ENCODE measurements at places on chromosomes 11 and 22. TPM values are rescaled to one million over a fixed set of nuclear protein-coding genes. Genes with fewer than 3 reads are reported as not detected.

GRCh38 chr11:78255919-78256318 lies 67.2 kb downstream of the USP35 start:
- DNase-seq, result no peak

- DNase-seq, result no peak
Observed at GRCh38 chr22:31136155-31136554, 4.2 kb downstream of the PLA2G3 start.

DNA sequence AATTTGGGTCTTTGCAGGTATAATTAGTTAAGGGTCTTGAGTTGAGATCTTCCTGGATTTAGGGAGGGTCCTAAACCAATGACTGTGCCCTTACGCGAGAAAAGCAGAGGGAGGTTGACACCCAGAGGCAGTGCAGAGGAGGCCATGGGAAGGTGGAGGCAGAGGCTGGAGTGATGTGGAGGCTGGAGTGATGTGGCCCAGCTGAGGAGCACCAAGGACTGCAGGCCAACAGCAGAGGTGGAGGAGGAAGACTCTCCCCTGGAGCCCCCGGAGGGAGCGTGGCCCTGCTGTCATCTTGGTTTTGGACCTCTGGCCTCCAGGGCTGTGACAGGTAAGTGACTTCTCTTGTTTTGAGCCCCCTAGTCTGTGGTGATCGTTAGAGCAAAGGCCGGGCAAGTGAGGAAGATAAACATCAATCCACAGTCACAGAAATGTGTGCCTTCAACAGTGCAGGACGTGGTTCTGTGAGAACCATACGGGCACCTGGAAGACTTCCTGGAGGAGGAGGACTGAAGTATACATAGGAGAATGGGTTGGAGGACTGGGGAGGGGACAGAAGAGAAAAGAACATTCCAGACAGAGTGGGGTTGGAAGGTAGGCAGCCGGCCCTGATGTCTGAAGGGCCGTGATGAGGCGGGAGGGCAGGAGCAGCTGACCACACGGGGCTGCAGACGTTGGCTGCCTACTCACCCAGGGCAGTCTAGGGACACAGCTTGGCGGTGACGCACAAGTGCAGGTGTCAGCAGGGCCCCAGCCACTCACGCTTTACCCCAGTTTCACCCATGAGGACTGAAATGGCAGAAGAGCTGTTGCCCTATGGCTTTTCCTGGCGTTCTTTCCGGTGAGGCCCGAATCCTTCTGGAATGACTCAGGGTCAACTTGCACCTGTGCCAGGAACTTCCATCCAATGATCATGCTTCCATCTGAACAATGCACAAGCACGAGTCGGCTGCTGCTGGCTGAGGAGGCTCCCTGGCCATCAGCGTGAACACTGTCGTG lies 270.2 kb downstream of the CTTN start:
- no peak for DNase-seq

GRCh38 chr11:124536520-124536919 lies 6.9 kb downstream of the OR8B12 start:
- DNase-seq, result peak; percentile 97

- DNase-seq, result peak; percentile 78
Observed at GRCh38 chr11:2444821-2445745, at the start of gene KCNQ1. TSS of gene KCNQ1 (plus strand) at chr11:2445008. CDS start at chr11:2445099, 91 bp downstream.

- DNase-seq, result peak; percentile 87
Observed at GRCh38 chr22:27534720-27535125, 266.8 kb downstream of the MN1 start.

- DNase-seq, result no peak
Observed at GRCh38 chr22:45155050-45155840, 8.5 kb upstream of the NUP50 start.

GRCh38 chr11:75237050-75237449 lies 3.5 kb upstream of the TPBGL start:
- no peak for DNase-seq

C11orf71 gene
- total RNA-seq, result 10.5 TPM

RDX gene
- 96.3 TPM for total RNA-seq

MYOD1 gene
- total RNA-seq, result not detected

- no peak for DNase-seq
Observed at GRCh38 chr11:95182397-95182796, 48.6 kb downstream of the SESN3 start.

RNF169 gene
- total RNA-seq, result 10.0 TPM

HYOU1 gene
- 103 TPM for total RNA-seq

LINC01488 gene
- total RNA-seq, result 1.6 TPM

TTC36 gene
- 8.2 TPM for total RNA-seq

GRCh38 chr11:46508360-46508759 lies 85.5 kb downstream of the AMBRA1 start:
- DNase-seq, result no peak

- DNase-seq, result no peak
Observed at GRCh38 chr22:36424901-36425579, 37.3 kb upstream of the MYH9 start.

MUC5B gene
- total RNA-seq, result not detected

GRCh38 chr11:117643606-117644300 lies 153.3 kb downstream of the DSCAML1 start:
- DNase-seq, result no peak

DNA sequence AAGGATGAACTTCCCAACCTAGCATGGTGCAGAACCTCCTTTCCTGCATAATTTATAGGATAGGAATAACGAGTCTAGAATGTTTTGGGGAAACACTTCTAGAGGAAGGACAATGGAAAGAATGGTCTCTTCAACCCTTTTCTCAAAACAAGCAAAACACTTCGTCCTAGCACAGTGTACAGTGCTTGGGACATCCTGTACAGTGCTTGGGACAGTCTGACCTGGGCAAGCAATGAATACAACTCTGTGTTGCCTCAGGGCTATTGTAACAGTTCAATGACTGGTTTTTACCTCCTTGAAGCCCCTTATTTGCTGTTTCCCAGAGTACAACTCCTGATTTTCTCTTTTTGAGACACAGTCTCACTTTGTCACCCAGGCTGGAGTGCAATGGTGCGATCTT lies 1.6 kb upstream of the ADAMTS8 start:
- no peak for DNase-seq

- DNase-seq, result peak; percentile 95
Observed at GRCh38 chr11:130609121-130610035, 160.9 kb downstream of the ADAMTS15 start.
